CD4-positive, alpha-beta memory T cell (primary cell): ENCODE measurements at places on chromosomes 16 and 17.

DNA sequence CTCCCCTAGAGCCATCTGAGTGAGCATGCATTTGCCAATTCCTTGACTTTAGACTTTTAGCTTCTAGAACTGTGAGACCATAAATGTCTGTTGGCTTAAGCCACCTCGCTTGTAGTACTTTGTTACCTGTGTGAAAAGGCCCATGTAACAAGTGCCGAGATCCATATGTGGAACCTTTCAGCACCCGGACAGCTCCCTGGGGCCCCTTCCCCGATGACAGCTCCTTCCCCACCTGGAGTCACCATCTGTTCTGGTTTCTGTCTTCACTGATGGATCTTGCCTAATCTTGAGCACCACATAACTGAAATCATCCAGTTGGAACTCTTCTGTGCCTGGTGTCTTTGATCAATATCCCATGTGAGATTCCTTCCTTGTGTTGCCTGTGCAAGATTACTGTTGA is 78.9 kb upstream of the EEF2KMT start:
- no peak overlapping the region for H3K4me3 ChIP-seq
- no peaks in the 10 kb centered on the region for H3K27me3 ChIP-seq
- no peak overlapping the region for H3K27ac ChIP-seq
- H3K4me1 ChIP-seq: no peaks in the 10 kb centered on the region

GRCh38 chr16:83899978-83900377 is 1.1 kb downstream of the MLYCD start:
- peak overlapping the region; percentile 53 for H3K27ac ChIP-seq
- DNase-seq: no peak
- H3K27me3 ChIP-seq: no peaks in the 10 kb centered on the region

GRCh38 chr17:2050300-2051060 is 4.4 kb upstream of the HIC1 start:
- peaks cover 34% of the 10 kb centered on the region for H3K4me1 ChIP-seq
- peak; percentile 77 for DNase-seq
- H3K36me3 ChIP-seq: no peaks in the 10 kb centered on the region
- no peaks in the 10 kb centered on the region for H3K27me3 ChIP-seq
- H3K4me3 ChIP-seq: no peak overlapping the region
- H3K27ac ChIP-seq: no peak overlapping the region

GRCh38 chr17:39927929-39928857 is 661 bp downstream of the LRRC3C start:
- H3K4me3 ChIP-seq: peak overlapping the region; percentile 79
- no peak for DNase-seq
- peaks cover 41% of the 10 kb centered on the region for H3K4me1 ChIP-seq
- no peaks in the 10 kb centered on the region for H3K27me3 ChIP-seq
- peaks cover 11% of the 10 kb centered on the region for H3K36me3 ChIP-seq

GRCh38 chr17:65093930-65094329 is 37.4 kb upstream of the GNA13 start:
- no peak overlapping the region for H3K4me3 ChIP-seq
- no peaks in the 10 kb centered on the region for H3K36me3 ChIP-seq
- H3K4me1 ChIP-seq: peaks cover 5% of the 10 kb centered on the region
- H3K27me3 ChIP-seq: no peaks in the 10 kb centered on the region

GRCh38 chr16:11310634-11310977 is 29.5 kb upstream of the PRM1 start:
- no peaks in the 10 kb centered on the region for H3K36me3 ChIP-seq
- H3K27me3 ChIP-seq: no peaks in the 10 kb centered on the region
- H3K27ac ChIP-seq: no peak overlapping the region
- peaks cover 37% of the 10 kb centered on the region for H3K4me1 ChIP-seq
- no peak for DNase-seq

DNA sequence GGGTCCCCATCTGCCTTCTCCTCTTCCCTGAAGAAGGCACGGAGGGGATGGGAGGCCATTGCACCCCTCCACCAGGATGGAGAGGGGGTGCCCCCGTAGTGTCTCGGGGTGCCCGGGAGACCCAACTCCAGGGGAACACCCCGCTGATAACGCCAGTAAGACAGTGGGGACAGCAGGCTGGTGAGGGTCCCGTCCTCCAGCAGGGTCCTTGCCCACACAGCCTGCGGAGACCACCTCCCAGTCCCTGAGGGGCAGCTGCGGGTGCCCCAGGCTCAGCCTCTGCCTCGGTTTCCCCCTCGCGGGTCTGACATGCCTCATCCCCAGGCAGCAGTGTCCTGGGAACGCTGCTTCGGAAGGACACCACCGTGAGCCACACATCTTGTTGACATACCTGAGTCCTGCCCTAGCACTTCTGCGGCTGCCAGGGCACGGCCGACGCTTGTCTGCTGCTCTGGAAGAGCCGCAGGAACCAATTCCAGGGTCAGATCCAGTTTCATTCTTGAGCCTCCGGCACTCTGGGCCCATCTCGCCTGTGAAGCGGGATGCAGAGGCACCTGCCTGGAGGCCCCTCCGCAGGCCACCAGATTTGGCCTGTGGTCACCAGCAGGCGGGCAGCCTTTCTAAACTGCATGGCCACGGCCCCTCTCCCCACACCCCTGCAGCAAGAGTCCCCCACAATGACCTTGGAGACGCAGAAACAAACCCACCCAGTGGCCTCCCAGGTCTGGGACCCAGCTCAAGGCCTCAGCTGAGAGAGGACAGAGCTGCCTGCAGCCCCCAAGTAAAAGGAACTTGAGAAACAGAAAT is 39.9 kb upstream of the ZC3H18 start:
- H3K27ac ChIP-seq: no peak overlapping the region
- peaks cover 5% of the 10 kb centered on the region for H3K4me1 ChIP-seq
- no peak overlapping the region for H3K4me3 ChIP-seq
- H3K36me3 ChIP-seq: no peaks in the 10 kb centered on the region
- no peaks in the 10 kb centered on the region for H3K27me3 ChIP-seq

DNA sequence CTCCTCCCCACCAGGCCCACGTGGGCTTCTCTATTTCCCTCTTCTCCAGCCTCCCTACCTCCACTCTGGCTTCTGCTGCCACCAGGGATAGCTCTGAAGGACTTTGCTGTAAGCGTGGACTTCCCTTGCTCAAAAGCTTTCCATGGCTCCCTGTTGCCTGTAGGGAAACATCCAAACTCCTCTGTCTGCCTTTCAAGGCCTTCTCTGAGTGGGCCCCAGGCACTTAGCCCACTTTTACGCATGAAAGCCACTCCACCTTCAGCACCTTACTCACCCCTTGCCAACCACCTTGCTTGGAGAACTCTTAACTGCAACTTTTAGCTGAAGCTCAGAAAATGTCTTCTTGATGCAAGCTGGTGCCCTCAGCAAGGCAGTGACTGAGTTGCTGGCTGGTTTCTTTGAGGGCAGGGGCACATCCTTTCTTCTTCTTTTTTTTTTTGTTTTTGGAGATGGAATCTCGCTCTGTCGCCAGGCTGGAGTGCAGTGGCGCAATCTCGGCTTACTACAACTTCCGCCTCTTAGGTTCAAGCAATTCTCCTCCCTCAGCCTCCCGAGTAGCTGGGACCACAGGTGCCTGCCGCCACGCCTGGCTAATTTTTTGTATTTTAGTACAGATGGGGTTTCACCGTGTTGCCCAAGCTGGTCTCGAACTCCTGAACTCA is 52.0 kb upstream of the DLX4 start:
- H3K36me3 ChIP-seq: no peaks in the 10 kb centered on the region
- no peak overlapping the region for H3K27ac ChIP-seq
- no peak for DNase-seq
